SJSA1 (cell line): ENCODE measurements at places on chromosomes 5 and 9. TPM values are rescaled to one million over a fixed set of nuclear protein-coding genes. Genes with fewer than 3 reads are reported as not detected.

FAT2 gene
- under 0.01 TPM in 1 of 2 replicates, not detected in the other for total RNA-seq

GNAQ gene
- 22.9 and 46.2 TPM in 2 replicates for total RNA-seq

NDUFAF2 gene
- 45.2 and 66.8 TPM in 2 replicates for total RNA-seq

SLIT3 gene
- 12.9 and 19.0 TPM in 2 replicates for total RNA-seq

CDX1 gene
- total RNA-seq, result 0.19 and 1.8 TPM in 2 replicates

IFNA14 gene
- not detected in 2 replicates for total RNA-seq

PCDHGA11 gene
- 0.22 and 0.32 TPM in 2 replicates for total RNA-seq

CCDC187 gene
- total RNA-seq, result not detected in 2 replicates

NRG2 gene
- not detected in 2 replicates for total RNA-seq

PHPT1 gene
- total RNA-seq, result 64.1 and 70.5 TPM in 2 replicates

CARD9 gene
- total RNA-seq, result 0.16 and 0.32 TPM in 2 replicates

CA9 gene
- total RNA-seq, result not detected in 2 replicates

FOXD4 gene
- total RNA-seq, result 0.24 TPM in 1 of 2 replicates, not detected in the other

TAF11L4 gene
- total RNA-seq, result not detected in 2 replicates

DMRT2 gene
- not detected in 2 replicates for total RNA-seq

LIX1 gene
- not detected in 2 replicates for total RNA-seq

RMRP gene
- 432 and 826 TPM in 2 replicates for total RNA-seq

LRRC19 gene
- total RNA-seq, result not detected in 2 replicates
